ENCODE measurements at places on chromosomes 3 and 15.

DNA sequence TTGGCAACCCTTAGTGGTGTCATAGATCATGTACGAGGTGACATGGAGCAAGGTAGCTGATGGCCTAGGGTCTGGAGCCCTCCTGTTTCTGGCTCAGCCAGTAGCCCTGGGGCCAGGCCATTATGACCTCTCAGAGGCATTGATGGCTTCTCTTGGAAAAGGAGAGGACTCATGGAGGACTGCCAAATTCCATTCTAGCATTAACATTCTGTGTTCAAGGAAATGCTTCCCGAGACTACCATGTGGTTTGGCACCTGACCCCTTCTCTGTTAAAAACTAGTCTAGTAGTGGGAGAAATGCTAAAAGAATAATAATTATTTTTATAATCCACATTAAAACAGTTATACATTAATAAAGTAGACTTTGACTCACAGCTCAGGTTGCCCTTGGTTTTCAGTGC, 40.2 kb upstream of the ADAMTSL3 start:
- no peak for DNase-seq

GRCh38 chr3:105967117-105967516, 98.3 kb upstream of the CBLB start:
- no peak for DNase-seq

DNA sequence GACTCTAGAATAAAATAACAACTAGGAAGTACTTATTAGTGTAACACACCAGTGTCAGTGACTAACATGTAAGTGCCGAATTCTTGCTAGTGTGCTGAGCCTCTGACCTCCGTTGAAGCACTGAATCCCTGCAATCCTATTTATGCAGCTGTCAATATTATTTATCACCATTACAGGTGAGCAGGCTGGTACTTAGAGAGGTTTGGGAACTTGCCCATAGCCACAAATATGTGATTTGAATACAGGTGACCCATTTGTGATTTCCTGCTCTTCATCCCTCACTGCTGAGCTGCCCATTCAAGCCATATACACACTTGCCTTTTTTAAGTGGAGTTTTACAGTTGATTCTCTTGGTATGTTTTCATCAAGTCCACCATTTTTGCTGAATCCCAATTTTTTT, 12.2 kb downstream of the EIF4E3 start:
- DNase-seq: no peak

DNA sequence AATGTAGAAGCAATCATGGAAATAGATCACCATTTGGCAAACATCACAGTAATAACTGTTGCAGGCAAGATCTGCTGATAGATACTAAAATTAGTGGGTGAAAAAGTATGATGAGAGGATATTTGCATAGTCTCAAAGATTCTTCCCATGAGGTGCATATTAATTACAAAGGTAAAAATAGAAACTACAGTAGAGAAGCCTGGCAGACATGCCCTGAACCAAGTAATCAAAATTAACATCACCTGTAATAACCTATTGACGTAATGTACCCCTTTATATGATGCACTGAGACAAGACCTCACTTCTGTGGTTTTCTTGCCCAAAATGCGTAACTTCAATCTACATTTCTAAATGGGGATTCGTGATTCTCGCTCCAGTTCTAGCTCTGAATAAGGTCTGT, 14.4 kb downstream of the POMGNT2 start:
- no peak for DNase-seq

DNA sequence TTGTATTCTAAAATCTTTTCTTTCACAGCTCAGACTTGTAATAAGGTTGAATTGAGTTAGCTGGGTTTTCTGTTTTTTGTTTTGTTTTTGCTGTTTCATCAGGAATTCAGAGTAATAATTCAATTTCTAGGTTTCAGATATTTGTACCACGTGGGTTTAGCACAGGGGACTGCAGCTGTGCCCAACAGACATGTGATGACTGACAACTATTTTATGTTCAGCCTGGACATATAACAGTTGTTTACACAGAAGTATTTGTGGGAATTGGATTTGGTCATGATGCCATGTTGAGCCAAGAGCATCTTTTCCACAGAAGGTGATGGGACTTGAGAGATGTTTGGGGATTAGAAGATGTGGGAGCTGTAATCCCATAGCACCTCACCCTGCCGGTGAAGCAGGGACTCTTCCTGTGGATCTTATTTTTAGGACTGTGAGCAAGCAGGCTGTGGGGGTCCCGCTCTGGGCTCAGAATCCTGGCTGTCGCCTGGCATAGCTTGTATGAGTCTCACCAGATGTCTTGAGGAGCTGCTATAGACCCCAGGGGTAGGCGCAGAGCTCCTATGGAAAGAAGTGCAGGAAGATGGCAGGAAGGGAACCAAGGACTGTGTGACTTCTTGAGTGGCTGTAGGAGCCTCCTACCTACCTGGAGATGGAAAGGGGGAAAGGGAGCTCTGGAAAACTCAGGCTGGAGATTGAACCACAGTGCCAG, 23.7 kb downstream of the PXYLP1 start:
- DNase-seq: no peak

GRCh38 chr3:52896151-52896550, 1.2 kb downstream of the STIMATE start:
- DNase-seq: no peak

DNA sequence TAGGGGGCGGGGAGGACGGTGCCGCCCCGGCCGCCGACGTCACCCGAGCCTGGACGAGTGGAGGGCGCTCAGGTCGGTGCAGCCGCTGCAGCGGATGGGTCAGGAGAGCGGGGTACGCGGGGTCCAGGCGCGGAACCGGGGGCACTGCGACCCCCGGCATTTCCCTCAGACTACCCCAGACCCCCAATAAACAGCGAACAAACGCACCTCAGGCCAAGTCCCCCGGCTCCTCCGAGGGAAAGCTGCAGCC, 78.9 kb downstream of the IQSEC1 start:
- DNase-seq: peak; percentile 43

DNA sequence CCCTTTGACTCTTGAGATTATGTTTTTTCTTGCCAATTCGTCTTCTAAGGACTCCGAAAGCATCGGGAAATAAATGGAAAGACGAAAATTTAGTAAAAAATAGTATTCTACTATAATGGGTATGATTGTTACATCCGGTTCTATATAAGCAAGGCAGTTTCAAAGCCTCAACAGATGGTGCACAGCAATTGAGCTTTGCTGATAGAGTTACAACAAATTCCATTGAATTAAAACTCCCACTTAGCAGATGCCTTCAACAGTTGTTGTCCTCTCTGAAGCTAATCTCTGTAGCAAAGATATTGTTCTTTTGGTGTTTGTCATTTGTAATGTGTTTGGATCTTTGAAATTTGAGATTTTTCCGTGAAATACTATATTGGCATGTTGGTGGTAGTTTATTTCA, 16.1 kb upstream of the GHSR start:
- no peak for DNase-seq

GRCh38 chr15:71275566-71276335, 160.5 kb downstream of the THSD4 start:
- no peak for DNase-seq

DNA sequence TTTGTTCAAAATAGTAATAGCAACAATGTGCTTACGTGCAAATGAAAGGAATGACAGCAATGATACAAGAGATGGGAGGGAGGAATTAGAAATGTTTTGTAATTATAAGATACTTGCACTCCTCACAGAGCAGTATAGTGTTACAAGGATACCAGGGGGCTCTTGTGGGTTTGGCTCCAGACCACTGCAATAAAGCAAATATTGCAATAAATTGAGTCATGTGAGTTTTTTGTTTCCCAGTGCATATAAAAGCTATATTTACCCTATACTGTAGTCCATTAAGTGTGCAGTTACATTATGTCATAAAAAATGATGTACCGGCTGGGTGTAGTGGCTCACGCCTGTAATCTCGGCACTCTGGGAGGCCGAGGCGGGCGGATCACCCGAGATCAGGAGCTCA, 864.3 kb downstream of the NSUN3 start:
- no peak for DNase-seq

DNA sequence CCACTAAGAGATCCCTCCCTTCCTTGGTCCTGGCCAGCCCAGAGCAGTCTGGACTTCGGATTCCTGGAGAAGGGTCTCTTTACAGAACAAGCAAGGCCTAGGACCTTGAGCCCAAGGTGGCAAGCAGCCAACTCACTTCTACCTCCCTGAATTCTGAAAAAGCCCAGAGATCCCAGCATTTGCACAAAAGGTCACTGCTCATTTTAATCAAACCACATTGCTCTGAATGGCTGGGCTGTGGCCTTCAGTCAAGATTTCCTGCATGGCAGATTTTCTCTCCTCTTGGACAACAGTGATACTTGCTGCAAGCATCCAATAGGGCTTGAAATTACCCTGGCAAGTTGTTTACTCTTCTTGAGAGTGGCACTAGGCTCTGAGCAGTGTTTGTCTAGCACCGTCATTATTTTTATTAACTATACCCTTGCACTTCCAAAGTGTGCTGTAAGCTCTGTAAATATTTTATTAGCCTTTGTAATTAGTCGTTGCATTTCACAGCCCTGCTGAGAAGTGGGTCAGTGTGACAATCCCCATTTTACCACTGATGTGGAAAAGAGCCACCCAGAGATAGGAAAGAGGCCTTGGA, 274.7 kb upstream of the CTNNB1 start:
- no peak for DNase-seq

GRCh38 chr3:184781801-184782200, 30.2 kb upstream of the VPS8 start:
- no peak for DNase-seq

GRCh38 chr15:101434032-101434920, 55.2 kb downstream of the PCSK6 start:
- DNase-seq: no peak

DNA sequence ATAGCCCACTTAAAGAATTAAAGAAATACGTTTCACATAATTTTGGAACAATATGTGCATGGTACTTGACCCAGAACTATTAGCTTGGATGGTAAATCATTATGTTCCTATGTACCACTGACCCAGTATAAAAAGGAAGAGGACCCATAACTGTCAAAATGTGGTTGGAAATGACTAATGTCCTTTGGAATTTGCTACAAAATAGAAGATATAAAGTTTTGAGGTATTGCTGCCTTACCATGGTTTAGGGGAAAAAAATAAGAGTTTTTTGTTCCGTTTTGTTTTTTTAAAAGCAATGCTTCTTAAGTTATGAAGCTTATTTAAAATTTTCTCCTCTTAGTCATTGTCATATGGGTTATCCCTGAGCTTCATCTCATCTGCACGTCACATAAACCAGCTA, 15.8 kb upstream of the TFDP2 start:
- DNase-seq: no peak

DNA sequence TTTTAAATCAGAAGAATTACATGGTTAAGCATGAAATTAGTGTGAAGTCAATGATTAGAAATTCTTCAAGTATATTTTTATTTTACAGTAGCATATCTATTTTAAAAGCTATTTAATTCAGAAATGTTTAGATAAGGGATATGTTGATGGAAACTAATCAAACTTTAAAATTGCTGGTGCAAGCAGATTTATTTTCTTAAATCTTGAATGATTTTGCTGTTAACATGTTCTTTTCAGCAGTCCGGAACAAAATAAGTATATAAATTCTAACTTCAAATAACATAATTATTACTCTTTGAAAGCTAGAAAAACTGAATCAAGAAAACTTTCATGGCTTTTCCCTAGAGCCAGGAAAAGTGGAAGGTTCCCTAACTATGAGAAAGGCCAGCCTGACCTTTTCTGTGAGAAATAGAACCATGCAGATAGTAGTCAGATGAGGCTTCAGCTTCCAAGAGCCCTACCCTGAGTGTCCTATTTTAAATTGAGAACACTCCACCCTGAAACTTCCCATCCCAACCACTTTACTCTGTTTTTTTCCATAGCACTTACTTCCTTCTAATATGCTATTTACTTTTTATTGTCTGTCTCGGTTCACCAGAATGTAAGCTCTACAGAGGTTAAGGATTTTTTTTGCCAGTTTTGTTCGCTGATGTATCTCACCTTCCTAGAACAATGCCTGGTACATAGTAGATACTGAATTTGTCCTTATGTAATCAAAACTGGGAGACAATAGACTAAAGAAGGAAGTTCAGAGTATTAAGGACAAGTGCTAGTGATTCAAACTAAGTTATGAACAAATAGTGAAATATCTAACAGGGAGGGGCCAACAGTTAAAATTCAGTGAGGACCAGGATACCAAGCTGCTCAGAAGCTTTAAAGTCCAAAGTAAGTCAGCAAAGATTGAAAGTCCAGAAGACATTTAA, 66.8 kb downstream of the CD200R1L start:
- no peak for DNase-seq

GRCh38 chr3:140972833-140973232, 31.2 kb downstream of the SLC25A36 start:
- peak; percentile 11 for DNase-seq

DNA sequence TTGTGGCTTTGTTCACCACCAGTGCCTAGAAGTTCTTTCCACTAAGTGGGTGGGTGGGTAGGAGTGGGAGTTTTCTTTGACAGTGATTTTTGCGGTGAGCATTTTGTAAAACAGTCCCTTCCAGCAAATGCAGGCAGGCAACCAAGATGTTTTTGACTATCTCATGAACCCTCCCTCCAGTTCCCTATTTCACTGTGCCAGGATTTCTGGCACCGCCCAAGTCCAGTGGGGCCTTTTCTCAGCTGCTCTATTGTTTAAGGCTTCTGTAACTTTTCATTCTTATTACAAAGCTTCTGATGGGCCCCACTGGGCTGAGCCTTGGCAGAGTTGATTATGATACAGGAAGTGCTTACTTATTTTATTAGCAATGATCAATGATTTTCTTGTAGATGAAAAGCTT, 236.0 kb downstream of the EDEM1 start:
- DNase-seq: no peak

DNA sequence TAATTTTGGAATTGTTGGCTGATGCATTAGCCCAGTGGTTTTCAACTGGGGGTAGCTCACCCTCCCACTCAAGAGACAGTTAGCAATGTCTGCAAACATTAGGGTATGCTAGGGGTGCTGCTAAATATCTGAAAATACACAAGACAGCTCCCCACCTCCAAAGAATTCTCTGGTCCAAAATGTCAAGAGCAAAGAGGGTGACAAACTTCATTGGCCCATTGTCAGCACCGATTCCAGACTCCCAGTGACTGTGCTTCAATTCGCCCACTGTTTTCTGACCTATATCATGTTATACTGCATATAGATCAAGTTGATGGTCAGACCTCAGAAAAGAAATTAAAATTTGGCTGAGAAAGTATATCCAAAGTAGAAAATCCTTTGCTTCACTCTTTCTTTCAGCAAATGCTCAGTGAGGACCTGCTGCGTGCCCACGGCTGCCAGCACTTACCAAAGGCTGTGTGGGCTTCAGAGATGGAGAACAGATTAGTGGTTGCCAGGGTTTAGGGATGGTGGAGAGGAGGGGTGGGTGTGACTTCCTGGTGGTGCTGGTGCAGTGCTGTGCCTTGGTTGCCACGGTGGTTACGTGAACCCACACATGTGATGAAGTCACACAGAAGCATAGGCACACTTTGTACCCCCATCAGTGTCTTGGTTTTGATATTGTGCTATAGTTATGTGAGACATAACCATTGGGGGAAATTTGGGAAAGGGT, 204.0 kb downstream of the PLCL2 start:
- no peak for DNase-seq

DNA sequence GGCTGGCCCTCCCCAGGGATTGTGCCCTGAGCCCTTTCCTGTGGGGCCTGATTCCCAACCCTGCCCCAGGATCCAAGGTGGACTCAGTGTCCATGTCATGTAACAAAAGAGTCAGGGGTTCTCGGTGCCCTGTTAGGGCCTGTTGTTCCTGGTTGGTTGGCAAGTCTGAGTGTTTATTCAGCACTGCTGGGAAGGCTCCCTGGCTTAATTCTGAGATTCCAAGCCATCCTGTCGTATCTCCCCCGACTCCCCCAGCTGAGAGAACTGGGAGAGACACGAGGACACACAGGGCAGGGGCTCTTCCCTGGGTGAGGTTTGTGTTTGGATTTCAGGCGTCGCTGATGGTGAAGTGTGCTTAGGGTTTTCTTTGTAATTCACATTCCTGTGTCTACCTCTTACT, 78.3 kb downstream of the EEFSEC start:
- no peak for DNase-seq

GRCh38 chr15:100713163-100713867, 110.9 kb downstream of the ASB7 start:
- DNase-seq: no peak
